ENCODE measurements at places on chromosomes 5 and 9.

- peak; percentile 81 for DNase-seq
Measured at GRCh38 chr5:138180183-138180782, 1.4 kb downstream of the KIF20A start.

- DNase-seq, result no peak
Measured at GRCh38 chr5:10277773-10278630, 27.9 kb downstream of the CCT5 start.

DNA sequence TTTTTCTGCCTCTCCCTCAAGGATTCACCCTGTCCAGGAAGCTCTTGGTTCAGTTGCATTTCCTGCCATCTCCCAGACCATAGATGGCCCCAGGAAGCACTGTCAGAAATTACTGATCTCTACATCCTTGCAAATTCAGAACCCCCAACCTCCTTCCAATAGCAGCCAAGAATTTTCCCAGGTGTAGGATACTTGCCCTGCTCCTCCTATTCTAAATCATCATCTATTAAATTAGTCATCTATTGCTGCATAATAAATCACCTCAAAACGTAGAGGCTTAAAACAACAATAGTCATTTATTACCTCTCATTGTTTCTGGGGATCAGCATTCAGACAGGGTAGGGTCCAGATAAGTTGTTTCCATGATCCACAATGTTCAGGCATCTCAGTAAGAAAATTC lies 26.1 kb upstream of the ADRA1B start:
- no peak for DNase-seq

DNA sequence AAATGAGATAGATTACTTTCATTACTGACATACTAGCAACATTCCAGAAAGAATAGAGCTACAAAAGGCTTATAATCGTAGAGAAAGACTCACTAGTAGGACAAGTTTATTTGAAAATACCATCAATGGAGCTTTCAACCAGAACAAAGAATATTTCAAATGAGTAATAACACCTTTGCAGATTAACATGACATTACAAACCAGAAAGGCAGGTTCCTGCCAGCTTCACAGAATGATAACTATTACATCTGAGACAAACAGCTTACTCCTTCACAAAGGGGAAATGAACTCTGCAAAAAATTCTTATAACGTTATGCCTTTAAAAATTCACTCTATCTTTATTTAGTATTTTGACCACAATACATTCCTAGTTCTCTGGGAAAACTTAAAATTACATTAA lies 103.1 kb downstream of the EPB41L4A start:
- DNase-seq, result peak; percentile 44

GRCh38 chr9:137369061-137369787 lies 53.7 kb downstream of the EXD3 start:
- no peak for DNase-seq

GRCh38 chr9:93183131-93183662 lies 742 bp upstream of the WNK2 start:
- no peak for DNase-seq

DNA sequence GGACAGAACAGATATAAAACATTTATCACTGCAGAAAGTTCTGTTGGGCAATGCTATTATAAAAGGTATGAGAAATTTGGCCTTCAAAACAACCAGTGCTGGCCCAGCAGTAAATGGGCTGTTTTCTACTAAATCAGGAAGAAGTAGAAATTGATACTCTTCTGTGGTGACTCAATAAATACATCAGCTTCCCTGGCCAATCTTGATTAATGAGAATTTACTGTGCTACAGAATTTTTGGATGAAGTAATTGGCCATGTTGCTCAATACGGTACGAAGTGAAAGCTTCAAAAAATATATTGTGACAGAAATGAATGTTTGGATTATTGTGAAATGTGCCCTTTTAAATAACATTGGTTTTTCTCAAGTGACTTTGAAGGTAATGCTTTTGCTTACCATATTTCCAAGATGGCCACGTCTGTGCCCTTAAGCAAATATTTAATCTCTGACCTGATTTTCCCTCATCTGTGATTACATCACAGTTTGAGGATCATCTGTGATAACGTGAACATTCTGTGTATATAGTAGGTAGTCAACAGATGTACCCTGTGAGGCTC lies 4.2 kb downstream of the DNAJA1 start:
- no peak for DNase-seq

GRCh38 chr5:164119806-164120447 lies 614.5 kb downstream of the MAT2B start:
- DNase-seq, result peak; percentile 16

- DNase-seq, result no peak
Measured at GRCh38 chr5:132016721-132017250, 5.3 kb upstream of the ACSL6 start.

- DNase-seq, result no peak
Measured at GRCh38 chr9:73294336-73294735, 142.7 kb downstream of the ANXA1 start.

DNA sequence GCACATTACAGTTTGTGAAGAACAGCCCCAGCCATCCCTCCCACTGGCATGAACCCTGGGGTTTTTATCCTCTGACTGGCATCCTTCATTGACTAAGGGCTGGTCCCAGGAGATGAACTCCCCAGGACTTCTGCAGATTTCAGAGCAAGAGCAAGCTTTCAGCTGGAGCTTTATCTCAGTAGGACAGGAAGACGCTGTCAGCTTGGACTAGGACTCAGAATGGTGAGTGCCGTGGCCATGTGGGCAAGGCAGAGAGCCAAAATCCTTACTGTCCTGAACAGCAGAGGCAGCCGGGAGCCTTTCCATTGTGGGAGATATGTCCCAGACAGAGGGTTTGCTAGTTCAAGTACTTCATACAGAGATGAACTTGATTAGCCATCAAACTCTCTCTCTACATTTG lies 3.2 kb upstream of the ACOT12 start:
- DNase-seq, result no peak

GRCh38 chr5:43075319-43076293 lies 35.5 kb upstream of the ANXA2R start:
- DNase-seq, result no peak

DNA sequence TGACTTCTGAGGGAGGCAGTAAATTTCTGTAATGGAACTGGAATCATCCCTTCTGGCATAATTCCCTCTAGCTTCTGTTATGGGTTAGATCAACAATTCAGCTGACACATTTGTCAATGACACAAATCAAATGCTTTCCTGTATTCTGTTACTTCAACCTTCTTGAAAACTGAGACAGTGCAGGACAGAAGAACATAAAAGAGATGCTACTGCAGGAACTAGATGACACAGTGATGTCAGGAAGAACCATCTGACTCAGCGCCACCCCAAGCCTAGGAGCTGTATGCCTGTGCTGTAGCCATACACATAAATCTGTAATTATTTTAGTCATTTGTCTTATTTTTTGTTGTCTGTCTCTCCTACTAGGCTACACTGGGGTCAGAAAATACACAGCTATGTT lies 18.2 kb upstream of the CEP120 start:
- DNase-seq, result no peak

- DNase-seq, result no peak
Measured at GRCh38 chr5:40191150-40191549, 488.6 kb upstream of the PTGER4 start.

- DNase-seq, result no peak
Measured at GRCh38 chr9:84512493-84512892, 157.0 kb upstream of the NTRK2 start.

GRCh38 chr9:124188331-124189110 lies 69.2 kb upstream of the NEK6 start:
- DNase-seq, result no peak

GRCh38 chr5:55445791-55446190 lies 89.0 kb downstream of the PLPP1 start:
- no peak for DNase-seq

DNA sequence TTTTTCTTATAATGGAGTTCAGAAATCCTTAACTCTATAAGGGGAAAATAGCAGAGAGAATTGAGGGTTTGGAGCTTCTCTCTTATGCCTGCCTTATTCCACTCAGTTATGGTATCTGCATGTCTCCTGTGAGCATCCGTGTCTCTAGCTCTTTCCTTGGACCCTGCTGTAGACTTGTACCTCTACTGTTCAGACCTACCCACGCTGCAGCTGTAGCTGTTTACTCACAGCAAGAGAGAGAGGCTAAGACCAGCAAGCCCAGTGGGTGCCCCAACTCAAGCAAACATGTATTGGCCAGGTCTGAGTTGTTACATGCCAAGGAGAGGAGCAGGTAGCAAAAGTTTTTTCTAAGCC lies 7.1 kb upstream of the PCSK1 start:
- no peak for DNase-seq

DNA sequence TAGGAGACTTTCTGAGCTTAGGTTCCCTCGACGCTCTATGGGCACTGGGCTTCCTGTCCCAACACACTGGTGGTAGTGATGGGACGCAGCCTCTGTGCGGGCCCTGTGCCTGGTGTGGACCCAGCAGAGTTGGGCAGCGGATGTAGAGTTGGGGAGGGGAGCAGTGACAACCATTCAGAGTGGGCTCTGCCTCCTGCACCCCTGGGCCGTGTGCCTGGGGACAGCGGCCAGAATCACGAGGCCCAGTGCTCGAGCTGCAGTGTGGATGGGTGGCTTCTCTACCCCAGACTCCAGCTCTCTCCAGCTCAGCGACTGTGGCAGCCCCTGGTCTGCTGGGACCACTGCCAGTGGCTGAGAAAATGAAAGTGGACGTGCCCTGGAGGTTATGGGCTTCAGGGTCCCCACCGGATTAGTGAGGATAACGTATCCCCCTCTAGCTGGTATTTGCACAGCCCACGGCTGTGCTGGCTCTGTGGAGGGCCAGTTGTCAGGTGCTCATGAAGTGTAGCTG lies 18.6 kb downstream of the RXRA start:
- no peak for DNase-seq

- no peak for DNase-seq
Measured at GRCh38 chr9:18428661-18429060, 45.3 kb upstream of the ADAMTSL1 start.

- DNase-seq, result no peak
Measured at GRCh38 chr9:27367175-27367798, 70.3 kb upstream of the EQTN start.

DNA sequence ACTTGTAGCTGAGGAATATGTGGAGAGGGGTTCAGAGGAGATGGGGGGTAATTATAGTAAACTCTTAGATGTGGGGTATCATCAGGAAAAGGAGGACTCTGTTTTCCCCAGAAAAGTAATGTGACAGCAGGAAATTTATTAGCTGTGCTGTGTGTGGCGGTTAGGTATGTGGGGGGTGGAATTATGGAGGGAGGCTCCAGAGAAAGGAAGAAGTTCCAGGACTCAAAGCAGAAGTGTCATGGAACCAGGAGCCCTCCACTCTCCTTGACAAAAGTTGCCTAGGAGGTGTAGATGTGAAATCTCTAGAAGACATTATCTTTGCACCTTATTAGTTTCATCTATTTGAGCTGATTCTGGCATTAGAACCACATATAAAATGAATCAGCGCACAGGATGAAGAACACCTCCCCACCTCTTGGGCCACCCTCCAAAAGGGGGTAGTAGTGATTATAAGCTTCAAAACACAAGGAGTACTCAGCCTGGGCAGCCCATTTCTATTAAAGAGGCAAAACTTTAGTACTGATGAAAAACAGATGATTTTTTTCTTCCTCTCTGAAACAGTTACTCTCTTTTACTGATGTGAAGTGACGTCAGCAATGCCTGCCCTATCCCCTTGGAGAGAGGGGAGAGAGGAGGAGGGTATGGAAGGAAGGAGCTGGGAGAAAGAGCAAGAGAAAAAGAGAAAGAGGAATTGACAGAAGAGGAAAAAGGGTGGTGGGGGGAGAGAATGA lies 18.2 kb downstream of the NR2F1 start:
- no peak for DNase-seq

- no peak for DNase-seq
Measured at GRCh38 chr9:106669835-106670234, 193.1 kb upstream of the ZNF462 start.

DNA sequence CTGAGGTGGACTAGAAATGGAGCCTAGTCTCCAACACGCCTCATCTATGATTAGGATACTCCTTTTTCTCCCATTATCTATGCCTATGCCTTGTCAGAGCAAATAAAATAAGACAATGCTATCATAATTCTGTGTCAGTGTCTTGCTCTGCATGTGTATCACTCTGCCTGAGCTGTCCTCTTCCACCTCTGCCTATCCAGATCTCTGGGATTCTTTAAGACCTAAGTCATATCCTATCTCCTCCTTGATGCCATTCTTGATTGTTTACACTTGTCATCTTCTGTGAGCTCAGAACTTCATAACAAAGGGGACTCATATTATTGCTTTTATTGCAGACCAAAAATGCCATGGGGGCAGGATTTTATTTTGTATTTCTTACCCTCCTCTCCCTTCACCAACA lies 351.2 kb upstream of the C9orf72 start:
- no peak for DNase-seq

- DNase-seq, result no peak
Measured at GRCh38 chr9:134063088-134063570, 4.7 kb downstream of the BRD3 start.

GRCh38 chr9:124941679-124942561 lies 1.0 kb upstream of the GOLGA1 start:
- no peak for DNase-seq

GRCh38 chr5:146173597-146173996 lies 8.9 kb downstream of the LARS1 start:
- no peak for DNase-seq

DNA sequence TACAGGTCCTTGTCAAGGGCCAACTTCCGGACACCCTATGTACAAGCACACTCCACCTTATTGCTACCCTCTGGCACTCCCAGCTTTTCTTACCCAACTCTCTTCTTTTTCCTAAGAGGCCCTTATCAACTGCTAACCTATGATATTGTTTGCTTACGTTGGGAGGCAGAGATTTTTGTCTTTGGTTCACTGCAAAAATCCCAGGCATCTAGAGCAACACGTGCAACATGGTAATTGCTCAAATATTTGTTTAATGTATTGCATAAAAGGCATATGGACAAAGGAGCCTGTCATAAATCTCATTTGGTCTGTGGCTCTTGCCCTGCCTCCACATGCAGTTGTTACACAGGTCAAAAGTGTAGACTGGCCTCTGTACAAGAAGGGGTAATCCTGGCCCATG lies 35.8 kb upstream of the ATP10B start:
- DNase-seq, result no peak

DNA sequence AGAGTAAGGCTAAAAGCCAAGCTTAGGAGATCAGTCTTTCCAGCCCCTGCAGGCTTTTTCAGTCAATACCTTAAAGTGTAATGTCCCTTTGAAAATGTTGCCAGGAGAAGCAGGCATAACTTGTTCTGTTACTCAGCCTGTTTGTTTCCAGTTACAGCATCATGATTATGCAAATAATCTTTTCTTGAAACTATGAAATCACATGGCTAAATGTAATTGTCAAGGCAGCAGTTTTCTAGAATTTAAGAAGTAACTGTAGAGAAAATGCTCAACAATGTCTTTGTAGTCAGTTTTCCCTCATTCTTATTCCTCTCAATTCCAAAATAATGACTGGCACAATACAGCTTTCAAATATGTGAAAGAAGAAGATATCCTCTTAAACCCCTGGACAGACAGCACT lies 1.9 kb upstream of the GPR107 start:
- DNase-seq, result peak; percentile 51

DNA sequence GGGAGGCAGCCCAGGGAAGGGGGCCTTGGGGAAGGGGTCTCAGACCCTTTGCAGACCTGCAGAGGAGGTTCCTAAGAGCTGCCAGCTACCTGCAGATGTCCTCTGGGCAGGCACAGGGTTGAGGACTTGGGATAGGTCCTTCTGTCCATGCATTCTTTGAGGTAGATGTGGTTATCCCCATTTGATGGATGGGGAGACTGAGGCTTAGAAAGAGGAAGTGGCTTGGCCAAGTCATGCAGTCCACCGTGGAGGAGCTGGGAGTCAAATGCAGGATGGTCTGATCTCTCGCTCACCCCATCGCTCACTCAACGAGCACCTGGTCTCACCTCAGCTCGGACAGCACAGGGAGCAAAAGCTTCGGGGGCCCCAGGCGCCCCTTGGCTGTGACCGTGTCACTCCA lies 20.2 kb downstream of the ADAMTSL2 start:
- no peak for DNase-seq

GRCh38 chr9:121814594-121814993 lies 163.2 kb downstream of the DAB2IP start:
- DNase-seq, result no peak
